ENCODE measurements at places on chromosomes 13 and 19.

GRCh38 chr13:106362707-106363106 lies 172.8 kb downstream of the EFNB2 start:
- no peak for DNase-seq

DNA sequence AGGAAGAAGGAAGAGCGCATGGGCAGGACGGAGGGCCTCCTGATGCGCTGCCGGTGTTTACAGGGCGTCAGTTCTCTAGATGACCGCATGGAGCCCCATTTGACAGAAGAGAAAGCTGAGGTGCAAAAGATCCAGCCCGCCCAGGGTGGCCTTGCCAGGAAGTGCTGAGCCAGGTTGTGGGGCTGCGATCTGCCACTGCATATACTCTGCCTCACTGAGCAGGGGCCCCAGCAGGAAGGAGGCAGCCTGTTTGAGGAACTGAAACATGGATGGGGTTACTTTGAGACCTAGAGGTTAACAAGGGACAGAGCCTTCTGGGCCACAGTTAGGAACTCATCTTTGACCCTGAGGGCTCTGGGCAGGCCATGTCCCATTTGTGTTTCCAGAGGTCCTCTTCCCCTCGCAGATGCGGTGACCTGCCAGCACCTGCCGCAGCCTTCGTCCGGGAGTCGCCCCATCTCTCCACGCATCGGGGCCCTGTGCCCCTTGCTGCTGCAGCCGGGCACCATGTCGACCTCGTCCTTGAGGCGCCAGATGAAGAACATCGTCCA lies 3.2 kb downstream of the EPN1 start:
- DNase-seq = no peak

DNA sequence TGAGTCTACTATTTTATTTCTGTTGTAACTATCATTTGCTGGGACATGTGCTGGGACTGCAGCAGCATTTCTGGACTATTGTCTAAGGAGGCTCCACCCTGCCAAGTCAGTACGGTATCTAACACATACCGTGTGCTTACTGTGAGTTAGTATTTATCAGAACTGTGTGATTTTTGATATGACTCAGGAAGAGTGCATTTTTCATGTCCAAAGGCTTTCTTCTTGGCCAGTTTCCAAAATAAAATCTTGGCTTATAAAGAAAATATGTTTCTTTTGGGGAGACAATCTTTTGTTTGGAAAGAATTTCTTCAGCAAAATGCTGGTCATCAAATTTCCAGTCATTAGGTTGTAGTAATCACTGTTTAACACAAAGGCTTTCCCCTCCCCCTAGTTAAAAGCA lies 11.6 kb downstream of the PARP4 start:
- no peak for DNase-seq

- no peak for DNase-seq
Measured at GRCh38 chr19:18852648-18853047, 20.9 kb downstream of the UPF1 start.

DNA sequence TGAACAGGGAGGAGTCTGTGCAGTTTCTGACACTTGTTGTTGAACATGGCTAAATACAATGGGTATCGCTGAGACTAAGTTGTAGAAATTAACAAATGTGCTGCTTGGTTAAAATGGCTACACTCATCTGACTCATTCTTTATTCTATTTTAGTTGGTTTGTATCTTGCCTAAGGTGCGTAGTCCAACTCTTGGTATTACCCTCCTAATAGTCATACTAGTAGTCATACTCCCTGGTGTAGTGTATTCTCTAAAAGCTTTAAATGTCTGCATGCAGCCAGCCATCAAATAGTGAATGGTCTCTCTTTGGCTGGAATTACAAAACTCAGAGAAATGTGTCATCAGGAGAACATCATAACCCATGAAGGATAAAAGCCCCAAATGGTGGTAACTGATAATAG lies 16.1 kb downstream of the CEACAM6 start:
- no peak for DNase-seq

- DNase-seq = no peak
Measured at GRCh38 chr13:75600371-75600770, 35.8 kb upstream of the LMO7 start.

- DNase-seq = no peak
Measured at GRCh38 chr19:2787115-2787514, 1.8 kb downstream of the THOP1 start.

GRCh38 chr13:112861876-112862615 lies 107.0 kb upstream of the MCF2L start:
- no peak for DNase-seq

DNA sequence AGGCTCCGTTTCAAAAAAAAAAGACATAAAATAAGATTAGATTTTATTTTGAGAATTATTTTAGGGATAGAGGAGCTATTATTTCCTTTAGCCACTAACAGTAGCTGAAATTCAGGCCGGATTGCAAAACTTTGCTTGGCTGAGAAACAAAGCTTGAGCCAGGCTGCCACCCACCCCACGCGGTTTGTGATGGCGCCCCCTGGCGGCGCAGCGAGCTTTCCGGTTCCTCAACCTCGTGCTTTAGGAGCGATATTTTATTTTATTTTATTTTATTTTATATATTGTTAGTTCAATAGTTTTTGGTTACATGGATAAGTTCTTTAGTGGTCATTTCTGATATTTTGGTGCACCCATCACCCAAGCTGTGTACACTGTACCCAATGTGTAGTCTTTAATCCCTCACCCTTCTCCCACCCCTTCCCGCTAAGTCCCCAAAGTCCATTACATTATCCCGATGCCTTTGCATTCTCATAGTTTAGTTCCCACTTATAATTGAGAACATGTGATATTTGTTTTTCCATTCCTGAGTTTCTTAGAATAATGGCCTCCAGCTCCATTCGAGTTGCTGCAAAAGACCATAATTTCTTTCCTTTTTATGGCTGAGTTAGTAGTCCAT lies 19.8 kb upstream of the CEACAM4 start:
- DNase-seq = no peak

GRCh38 chr13:49784886-49785570 lies 7.5 kb downstream of the KPNA3 start:
- no peak for DNase-seq
